ENCODE measurements at places on chromosomes 16 and 17. TPM values are rescaled to one million over a fixed set of nuclear protein-coding genes. Genes with fewer than 3 reads are reported as not detected.

The ZNF594 gene
- total RNA-seq = 12.1 TPM

The CAMKK1 gene
- total RNA-seq = 8.6 TPM

The NUDT7 gene
- 4.0 TPM for total RNA-seq

The RECQL5 gene
- total RNA-seq = 34.2 TPM

The CA4 gene
- total RNA-seq = not detected

The SOX15 gene
- 0.43 TPM for total RNA-seq

The BORCS6 gene
- total RNA-seq = 5.7 TPM

The NHLRC4 gene
- 1.1 TPM for total RNA-seq

The EXOC3L1 gene
- 0.12 TPM for total RNA-seq

DNA sequence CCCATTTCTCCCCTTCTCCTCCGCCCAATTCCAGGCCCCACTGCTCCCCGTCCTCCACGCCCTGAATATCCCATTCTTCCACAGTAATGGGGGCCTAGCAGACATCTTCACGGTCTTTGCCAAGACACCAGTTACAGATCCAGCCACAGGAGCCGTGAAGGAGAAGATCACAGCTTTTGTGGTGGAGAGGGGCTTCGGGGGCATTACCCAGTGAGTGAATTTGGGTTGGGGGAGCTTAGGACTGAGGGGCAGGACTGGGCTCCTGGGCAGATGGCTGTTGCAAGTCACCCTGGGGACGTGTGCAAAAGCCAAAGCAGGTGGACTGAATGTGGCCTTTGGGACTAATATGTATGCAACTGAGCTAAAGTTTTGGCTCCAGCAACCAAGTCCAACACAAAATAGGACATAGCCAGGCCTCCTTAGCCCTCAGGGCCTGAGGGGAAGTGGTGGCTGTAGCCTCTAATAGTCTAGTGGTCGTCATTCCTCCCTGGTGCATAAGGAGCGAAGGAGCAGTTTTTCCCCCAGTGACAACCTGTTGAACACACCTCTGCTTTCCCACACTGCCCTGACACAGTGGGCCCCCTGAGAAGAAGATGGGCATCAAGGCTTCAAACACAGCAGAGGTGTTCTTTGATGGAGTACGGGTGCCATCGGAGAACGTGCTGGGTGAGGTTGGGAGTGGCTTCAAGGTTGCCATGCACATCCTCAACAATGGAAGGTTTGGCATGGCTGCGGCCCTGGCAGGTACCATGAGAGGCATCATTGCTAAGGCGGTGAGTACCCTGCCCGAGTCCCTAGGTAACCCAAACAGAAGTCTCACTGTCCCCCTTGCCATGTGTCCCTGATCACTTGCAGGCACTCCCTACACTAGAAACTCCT lies 2.6 kb downstream of the ACADVL start:
- peaks cover 34% of the 10 kb centered on the region for H3K36me3 ChIP-seq
- H3K27ac ChIP-seq = no peak overlapping the region
- H3K27me3 ChIP-seq = no peaks in the 10 kb centered on the region
- H3K4me3 ChIP-seq = no peak overlapping the region
- no peak for DNase-seq
- H3K4me1 ChIP-seq = peaks cover 33% of the 10 kb centered on the region

- H3K27me3 ChIP-seq = peaks cover 2% of the 10 kb centered on the region
- no peak overlapping the region for H3K4me3 ChIP-seq
- peaks cover 26% of the 10 kb centered on the region for H3K4me1 ChIP-seq
- H3K27ac ChIP-seq = no peak overlapping the region
- no peak for DNase-seq
- no peaks in the 10 kb centered on the region for H3K36me3 ChIP-seq
These were observed 91.2 kb downstream of the GNAO1 start for GRCh38 chr16:56282451-56282850.

GRCh38 chr17:51830451-51830850 lies 328.1 kb downstream of the CA10 start:
- H3K4me3 ChIP-seq = no peak overlapping the region
- no peaks in the 10 kb centered on the region for H3K4me1 ChIP-seq
- H3K27ac ChIP-seq = no peak overlapping the region
- no peak for DNase-seq

GRCh38 chr17:82551779-82552457 lies 32.4 kb downstream of the FOXK2 start:
- no peaks in the 10 kb centered on the region for H3K27me3 ChIP-seq
- peaks cover 1% of the 10 kb centered on the region for H3K36me3 ChIP-seq
- no peak overlapping the region for H3K4me3 ChIP-seq

DNA sequence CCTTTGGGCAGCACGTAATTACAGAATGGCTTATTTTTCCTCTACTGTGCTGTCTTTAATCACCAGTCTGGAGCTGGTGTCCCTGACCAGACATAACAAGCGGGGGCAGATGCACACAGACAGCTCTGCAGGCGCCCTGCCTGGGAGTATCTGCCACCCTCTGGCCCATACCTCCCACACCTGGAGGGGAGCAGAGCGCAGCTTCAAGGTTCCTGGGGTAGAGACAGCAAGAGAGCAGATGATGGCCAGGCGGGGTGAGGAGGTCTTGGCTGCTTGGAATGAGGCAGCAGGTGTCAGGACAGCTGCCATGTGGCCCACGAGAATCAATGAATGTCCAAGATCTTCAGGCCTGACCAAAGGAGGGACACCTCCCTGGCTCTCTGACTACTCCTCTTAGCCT lies 23.8 kb downstream of the TMEM94 start:
- H3K36me3 ChIP-seq = peaks cover 6% of the 10 kb centered on the region
- H3K27ac ChIP-seq = no peak overlapping the region
- DNase-seq = no peak
- no peak overlapping the region for H3K4me3 ChIP-seq
- peaks cover 4% of the 10 kb centered on the region for H3K4me1 ChIP-seq

- H3K27ac ChIP-seq = no peak overlapping the region
- H3K4me3 ChIP-seq = no peak overlapping the region
- DNase-seq = no peak
- H3K36me3 ChIP-seq = no peaks in the 10 kb centered on the region
- H3K27me3 ChIP-seq = peaks cover 3% of the 10 kb centered on the region
- no peaks in the 10 kb centered on the region for H3K4me1 ChIP-seq
These were observed 11.9 kb upstream of the SSTR5 start for GRCh38 chr16:1060416-1061340.

DNA sequence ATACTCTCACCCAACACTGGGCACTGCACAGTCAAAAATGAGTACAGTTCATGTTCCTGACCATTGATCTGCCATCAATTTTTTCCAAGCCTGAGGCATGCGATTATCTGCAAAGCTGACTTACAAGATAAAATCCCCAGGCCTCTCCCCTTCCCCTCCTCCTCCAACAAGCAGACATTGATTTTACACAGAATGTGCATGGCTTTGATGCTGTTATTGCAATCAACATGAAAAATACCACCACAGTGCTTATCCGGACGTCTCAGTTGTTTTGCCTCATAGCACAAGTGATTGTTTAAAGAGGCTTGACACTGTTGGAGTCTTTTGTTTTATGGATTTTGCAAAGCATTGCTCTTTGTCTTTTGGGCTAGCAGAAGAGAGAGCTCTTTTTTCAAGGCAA lies 163.8 kb downstream of the TOX3 start:
- H3K4me3 ChIP-seq = no peak overlapping the region
- no peak for DNase-seq
- no peaks in the 10 kb centered on the region for H3K4me1 ChIP-seq
- H3K27ac ChIP-seq = no peak overlapping the region

DNA sequence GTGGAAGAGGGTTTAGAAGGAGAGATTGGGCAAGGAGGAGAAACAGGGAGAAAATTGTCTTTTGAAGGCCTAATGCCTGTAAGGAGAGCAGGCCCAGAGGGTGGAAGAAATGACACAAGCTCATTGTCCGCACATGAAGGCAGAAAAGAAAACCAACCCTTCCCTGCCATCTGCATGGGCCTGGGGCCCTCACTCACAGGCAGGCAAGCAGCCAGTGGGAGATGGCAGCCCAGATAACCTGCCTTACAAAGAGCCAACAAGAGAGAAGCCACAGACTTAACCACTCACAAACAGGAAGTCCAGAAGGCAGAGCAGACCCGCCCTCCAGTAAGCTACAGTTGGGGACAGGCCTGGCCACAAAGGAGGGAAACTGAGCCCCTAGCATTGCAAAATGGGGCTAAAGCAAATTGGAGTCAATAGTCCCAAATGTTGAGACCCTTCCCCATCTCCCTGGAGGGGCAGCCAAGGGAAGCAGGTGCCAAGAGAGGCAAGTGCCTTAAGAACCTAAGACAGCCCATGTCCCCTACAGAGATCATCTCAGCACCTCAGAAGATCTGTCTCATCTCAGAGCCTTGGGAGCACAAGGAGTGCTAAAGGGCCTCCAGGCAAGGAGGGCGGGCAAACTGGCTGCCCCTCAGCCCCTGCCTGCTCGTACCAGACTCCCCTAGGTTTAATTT lies 7.3 kb upstream of the TSPOAP1 start:
- H3K4me3 ChIP-seq = peak overlapping the region; percentile 91
- peaks cover 42% of the 10 kb centered on the region for H3K36me3 ChIP-seq
- peaks cover 54% of the 10 kb centered on the region for H3K4me1 ChIP-seq
- peak; percentile 94 for DNase-seq

- no peaks in the 10 kb centered on the region for H3K27me3 ChIP-seq
These were observed 15.0 kb downstream of the C16orf46 start for GRCh38 chr16:81061871-81062608.

- no peaks in the 10 kb centered on the region for H3K4me1 ChIP-seq
- no peak for DNase-seq
- H3K36me3 ChIP-seq = no peaks in the 10 kb centered on the region
- H3K27ac ChIP-seq = no peak overlapping the region
- no peak overlapping the region for H3K4me3 ChIP-seq
These were observed 7.9 kb downstream of the SEPTIN12 start for GRCh38 chr16:4780235-4780634.

GRCh38 chr17:72461757-72462156 lies 340.9 kb downstream of the SOX9 start:
- H3K4me3 ChIP-seq = no peak overlapping the region
- H3K27ac ChIP-seq = peak overlapping the region; percentile 69
- no peaks in the 10 kb centered on the region for H3K4me1 ChIP-seq
- no peaks in the 10 kb centered on the region for H3K27me3 ChIP-seq
- DNase-seq = no peak

- H3K27me3 ChIP-seq = no peaks in the 10 kb centered on the region
- no peak for DNase-seq
- H3K4me3 ChIP-seq = no peak overlapping the region
- no peaks in the 10 kb centered on the region for H3K4me1 ChIP-seq
- no peaks in the 10 kb centered on the region for H3K36me3 ChIP-seq
These were observed 564.5 kb downstream of the CDH8 start for GRCh38 chr16:61471737-61472136.

DNA sequence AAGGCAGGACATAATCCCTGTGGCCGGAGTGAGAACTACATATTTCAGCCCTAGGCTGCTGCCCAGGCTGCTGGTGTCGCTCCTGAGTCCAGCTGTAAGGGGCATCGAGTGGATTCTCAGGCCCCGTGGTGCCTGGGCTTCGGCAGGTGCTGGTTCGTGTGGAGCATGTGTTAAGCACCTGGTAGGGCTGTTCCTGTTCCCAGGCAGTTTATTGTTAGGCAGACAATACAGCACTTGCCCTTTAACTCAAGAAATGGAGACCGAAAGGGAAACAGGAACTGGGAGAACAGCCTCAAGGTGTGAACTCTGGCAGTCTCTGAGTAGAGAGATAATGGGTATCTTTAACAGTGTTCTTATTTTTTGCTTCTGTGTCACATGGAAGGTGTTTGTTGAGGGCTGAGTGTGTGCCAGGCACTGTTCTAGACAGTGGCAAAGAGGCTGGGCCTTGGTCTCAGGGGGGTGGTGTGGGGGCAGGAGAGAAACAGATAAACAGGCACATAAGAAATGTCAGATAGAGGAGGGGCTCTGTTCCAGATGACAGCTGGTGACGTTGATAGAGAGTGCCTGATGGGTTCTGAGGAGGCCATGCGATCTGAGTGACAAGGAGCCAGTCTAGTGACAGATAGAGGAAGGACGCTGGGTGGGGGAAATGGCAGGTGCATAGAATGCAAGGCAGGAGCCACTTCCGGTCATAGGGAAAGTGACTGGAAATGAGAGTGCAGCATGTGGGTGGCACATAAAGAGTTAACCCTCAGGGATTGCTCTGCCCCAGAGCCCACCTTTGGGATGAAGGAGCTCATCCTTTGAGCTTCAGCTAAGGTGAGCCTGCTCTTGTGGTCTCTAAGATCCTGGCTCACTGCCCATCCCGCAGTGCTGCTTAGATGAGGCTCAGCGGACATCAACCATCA lies 33.8 kb downstream of the EPN2 start:
- H3K4me1 ChIP-seq = peaks cover 5% of the 10 kb centered on the region
- no peak overlapping the region for H3K4me3 ChIP-seq

- no peak overlapping the region for H3K27ac ChIP-seq
- no peaks in the 10 kb centered on the region for H3K4me1 ChIP-seq
- no peak for DNase-seq
- no peak overlapping the region for H3K4me3 ChIP-seq
- H3K27me3 ChIP-seq = no peaks in the 10 kb centered on the region
- no peaks in the 10 kb centered on the region for H3K36me3 ChIP-seq
These were observed 23.7 kb upstream of the RCVRN start for GRCh38 chr17:9928601-9929333.
